Erythroblast (primary cell): ENCODE measurements at places on chromosomes 13 and 19.
A peak's percentile ranks its signal among the peaks of the same experiment; 100 is the strongest.

DNA sequence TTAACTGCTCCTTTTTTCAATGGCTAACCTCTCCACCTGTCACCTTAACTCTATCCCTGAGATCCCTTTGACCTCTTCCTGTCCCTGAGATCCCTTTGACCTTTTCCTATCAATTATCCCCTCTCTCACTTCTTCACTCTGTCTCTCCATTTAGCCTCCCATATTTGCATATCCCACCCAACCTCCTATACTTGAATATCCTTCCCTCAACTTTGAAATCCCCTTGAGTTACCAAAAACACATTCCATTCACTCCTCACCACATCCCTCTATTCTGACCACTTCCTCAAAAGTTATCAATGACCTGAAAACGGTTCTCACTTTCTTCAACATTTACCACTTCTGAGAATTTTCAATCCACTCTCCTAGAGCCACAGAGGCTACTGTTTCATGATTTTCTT is 3.0 kb downstream of the MYCBP2 start:
- no peak for DNase-seq

- peak; percentile 49 for DNase-seq
These were observed 15.1 kb downstream of the CC2D1A start for GRCh38 chr19:13920940-13921747.

DNA sequence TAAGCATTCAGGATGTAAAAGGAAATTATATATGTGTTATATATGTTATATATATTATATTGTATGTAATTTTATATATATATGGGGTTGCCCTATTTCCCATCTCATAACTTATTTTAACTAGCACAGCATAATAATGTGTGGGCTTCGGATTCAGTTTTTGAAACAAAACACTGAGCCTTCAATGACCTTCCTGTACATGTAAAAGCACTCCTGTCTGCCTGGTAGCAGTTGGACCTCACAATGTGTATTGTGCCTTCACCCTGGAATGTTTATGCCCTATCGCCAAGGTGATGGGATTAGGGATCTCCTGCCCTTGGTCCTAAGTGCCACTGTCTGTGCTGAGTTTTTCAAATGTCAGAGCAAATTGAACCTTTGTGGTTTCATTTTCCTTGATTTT is 968.8 kb downstream of the TUBA3C start:
- no peak for DNase-seq

- no peak for DNase-seq
These were observed 130.1 kb upstream of the ZNF91 start for GRCh38 chr19:23525276-23525852.

GRCh38 chr19:45457776-45458175 is 10.0 kb upstream of the FOSB start:
- DNase-seq: no peak

GRCh38 chr13:110251193-110251819 is 55.7 kb downstream of the COL4A1 start:
- DNase-seq: no peak
